AG09319 (cell line): ENCODE measurements at places on chromosomes 2 and 18.

DNA sequence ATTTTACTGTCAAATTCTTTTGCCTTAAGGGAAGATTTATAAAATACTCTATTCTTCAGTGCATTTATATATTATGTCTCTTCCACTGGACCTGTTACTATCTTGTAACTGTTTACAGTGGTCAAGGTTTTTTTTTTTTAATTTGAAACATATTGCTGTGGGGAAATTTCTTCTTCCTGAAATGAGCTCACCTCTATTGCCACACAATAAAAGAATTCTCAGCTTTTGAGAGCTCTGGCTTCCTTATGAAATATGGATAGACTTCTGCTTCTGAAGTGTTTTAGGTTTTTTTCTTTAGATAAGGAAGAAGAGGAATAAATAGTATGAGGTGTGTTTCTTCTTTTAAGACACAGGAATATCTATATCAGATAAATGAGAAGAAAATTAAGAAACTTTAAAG lies 7.7 kb downstream of the VRK2 start:
- no peak for DNase-seq

GRCh38 chr2:57204364-57204763 lies 842.2 kb upstream of the VRK2 start:
- DNase-seq: no peak

DNA sequence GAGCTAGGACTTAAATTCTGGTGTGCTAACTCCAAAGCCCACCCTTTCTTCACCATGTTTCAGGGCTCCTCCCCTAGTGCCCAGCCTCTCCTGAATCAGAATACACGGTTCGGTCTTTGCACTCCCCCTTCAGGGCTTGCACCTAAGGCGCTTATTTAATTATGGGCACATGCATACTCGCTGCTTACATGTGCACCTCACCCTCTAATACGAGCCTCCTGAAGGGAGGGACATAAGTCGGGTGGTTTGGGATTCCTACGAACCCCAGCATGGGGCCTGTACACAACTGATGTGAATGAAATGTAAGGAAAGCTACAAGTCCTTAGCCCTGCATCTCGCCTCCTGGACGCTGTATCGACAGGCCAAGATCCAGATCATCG lies 435 bp downstream of the IFT172 start:
- DNase-seq: no peak

GRCh38 chr18:57427429-57428201 lies 7.6 kb upstream of the ONECUT2 start:
- DNase-seq: no peak

DNA sequence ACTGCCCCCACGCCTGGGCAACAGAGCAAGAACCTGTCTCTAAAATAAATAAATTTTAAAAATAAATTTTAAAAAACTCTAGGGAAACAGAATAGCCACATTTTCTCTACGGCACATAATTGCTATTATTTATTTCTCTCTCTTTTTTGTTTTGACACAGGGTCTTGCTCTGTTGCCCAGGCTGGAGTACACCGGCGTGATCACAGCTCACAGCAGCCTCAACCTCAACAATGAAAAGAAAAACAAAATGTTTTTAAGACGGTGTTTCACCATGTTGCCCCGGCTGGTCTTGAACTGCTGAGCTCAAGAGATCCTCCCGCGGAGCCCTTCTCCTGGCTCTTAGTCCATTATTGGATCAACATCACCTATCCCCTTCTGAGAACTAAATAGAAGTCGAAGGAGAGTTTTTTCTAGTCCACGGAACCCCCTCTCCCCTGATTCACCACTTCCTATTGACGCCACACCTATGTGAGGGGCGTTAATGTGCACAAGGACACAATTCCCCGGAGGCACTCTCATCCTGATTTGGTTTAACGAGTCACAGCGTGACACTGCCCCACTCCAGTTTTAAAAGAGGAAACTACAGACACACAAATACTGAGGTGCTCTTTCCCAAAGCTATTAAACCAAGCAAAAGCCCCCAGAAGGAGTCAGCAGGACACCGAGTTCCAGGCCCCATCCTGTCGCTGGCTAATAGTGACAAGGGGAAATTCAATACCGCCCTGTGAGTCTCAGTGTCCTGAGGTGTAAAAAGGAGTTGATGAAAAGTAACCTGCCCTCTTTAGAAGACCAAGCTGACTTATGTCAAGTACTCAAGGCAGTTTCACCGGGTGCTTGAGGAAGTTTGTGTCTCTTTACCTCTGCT lies 1.1 kb downstream of the NPC1 start:
- DNase-seq: no peak
